Pancreas (tissue), 10 donors: ENCODE measurements at places on chromosomes 13 and 19. TPM values are rescaled to one million over a fixed set of nuclear protein-coding genes. Genes with fewer than 3 reads are reported as not detected.
A peak's percentile ranks its signal among the peaks of the same experiment; 100 is the strongest.

DNA sequence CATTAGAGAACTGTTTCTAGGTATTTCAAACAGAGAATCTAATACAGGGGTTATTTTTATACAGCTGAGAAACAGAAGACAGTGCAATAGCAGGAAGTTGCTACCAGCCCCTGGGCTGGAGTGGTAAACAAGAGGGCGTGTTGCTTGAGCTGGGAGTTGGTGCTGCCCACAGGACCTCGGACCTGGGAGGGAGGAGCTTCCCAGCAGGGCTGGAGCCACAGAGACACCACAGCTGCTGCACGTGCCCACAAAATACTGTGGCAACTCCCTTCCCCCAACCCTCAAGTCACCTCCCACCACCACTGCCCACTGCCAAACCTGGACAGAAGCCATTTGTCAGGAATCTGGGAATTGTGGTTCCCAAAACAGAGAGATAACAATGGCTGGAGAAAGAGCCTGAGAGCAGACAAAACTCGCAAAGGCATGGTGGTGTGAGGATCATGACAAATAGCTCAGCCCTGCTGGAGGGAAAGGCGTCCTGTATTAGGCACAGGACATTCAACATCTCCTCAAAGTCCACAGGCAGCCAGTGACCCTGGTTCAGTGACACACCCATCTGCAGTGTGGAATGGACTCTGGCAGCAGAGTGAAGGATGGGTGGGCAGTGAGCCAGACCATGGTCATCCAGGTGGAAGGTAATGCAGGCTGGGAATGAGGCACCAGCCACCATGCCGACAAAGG, 57.2 kb downstream of the SPATA13 start:
- peak; percentile 43 for DNase-seq

GRCh38 chr13:19606152-19606551, 27.3 kb upstream of the MPHOSPH8 start:
- DNase-seq = no peak

CABP5 gene
- polyA plus RNA-seq = not detected

RAB4B gene
- polyA plus RNA-seq = 34.3 TPM

TYROBP gene
- polyA plus RNA-seq = 22.8 TPM

PPP1R13L gene
- 50.5 TPM for polyA plus RNA-seq

DNA sequence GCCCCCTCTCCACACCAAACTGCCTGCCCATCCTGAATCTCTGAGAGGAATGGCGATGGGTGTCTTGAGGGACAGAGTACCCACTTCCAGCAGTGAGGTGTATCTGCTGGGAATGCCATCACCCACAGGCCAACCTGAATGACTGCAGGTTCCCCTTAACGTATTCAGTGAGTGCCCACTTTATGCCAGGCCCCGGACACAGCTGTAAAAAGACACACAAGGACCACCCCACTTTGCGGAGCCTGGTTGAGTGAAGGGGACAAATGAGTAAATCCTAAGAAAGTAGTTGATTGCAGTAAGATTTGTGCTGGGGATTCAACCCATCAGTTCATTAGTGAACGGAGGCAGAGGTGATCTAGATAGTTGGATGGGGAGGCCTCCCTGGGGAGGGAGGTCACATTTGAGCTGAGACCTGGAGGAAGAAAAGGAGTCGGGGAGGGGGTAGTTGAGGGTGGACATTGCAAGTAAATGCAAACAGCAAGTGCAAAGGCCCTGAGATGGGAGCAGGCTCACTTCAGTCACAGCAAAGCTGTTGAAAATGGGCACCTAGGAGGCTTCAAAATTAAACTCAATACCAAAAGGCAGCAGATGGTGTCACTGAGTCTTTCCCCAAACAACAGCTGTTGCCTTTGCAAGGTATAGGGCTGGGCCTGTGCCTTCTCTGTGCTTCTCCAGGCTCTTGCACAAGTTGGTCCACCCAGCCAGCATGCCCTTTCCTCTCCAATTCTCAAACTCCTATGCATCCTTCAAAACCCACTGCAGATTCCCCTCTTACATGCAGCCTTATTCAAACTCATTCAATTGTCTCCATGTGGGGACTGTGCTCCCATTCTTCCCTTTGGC, 4.3 kb downstream of the GDF15 start:
- DNase-seq = no peak

- no peak for DNase-seq
Observed at GRCh38 chr13:97512732-97513131, 78.8 kb downstream of the RAP2A start.

DNA sequence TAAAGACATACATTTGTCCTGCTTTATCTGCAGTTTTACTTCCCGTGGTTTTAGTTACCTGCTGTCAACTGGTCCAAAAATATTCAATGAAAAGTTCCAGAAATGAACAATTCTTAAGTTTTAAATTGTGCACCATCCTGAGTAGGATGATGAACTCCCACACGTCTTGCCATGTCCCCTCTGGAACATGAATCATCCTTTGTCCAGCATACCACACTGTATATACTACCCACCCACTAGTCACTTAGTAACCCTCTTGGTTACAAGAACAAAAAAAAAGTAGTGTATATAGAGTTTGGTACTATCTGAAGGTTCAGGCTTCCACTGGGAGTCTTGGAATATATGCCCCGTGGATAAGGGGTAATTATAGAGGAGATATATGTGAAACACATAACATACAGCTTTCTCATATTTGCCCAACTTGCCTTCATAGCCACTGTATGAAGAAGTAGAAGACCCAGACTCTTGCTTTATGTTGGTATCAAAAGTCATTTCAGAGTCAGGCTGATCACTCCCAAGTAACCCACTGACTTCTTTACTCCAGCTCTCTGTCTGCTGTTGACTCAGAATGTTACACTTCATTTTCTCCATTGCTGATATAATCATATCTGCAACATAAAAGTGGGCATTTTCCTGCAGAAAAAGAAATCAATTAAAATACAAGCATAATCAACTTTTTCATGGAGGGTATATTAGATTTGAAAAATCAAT, 19.3 kb downstream of the RUBCNL start:
- DNase-seq = no peak

SHISA7 gene
- 0.04 TPM for polyA plus RNA-seq

GRCh38 chr19:50500060-50500752, 10.8 kb downstream of the JOSD2 start:
- peak; percentile 69 for DNase-seq

DNA sequence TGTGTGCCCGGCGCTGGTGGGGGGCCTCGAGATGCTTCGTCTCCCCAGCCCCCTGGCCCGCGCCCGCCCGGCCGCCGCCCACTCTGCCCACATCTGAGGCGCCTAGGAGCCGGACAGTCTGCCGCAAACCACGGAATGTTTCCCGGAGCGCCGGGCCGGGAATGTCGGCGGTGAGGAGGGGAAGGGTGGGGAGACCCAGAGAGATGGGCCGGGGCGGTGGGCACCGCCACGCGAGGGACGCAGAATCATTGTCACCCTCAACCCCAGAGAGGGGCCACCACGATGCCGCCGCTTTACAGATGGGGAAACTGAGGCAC, 46.1 kb upstream of the NFIC start:
- DNase-seq = no peak

ZNF30 gene
- 3.1 TPM for polyA plus RNA-seq

DNA sequence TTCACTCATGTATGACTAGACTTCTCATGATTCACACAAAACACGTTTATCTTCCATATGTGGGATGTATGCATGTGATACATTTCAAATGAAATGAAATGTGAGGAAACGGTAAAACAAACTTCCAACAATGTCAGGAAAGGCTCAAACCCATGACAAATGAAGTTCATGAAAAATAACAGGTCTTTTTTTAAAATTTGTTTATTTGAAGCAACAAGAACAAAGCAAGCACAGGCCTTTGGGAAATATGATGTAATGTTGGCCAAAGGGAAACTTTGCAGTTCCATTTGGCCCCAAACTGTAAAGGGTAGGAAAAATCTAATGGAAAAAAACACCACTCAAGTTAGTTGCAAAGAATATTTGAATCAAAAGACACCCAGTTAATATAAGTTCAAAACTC, 463.8 kb upstream of the ARGLU1 start:
- DNase-seq = no peak

DNA sequence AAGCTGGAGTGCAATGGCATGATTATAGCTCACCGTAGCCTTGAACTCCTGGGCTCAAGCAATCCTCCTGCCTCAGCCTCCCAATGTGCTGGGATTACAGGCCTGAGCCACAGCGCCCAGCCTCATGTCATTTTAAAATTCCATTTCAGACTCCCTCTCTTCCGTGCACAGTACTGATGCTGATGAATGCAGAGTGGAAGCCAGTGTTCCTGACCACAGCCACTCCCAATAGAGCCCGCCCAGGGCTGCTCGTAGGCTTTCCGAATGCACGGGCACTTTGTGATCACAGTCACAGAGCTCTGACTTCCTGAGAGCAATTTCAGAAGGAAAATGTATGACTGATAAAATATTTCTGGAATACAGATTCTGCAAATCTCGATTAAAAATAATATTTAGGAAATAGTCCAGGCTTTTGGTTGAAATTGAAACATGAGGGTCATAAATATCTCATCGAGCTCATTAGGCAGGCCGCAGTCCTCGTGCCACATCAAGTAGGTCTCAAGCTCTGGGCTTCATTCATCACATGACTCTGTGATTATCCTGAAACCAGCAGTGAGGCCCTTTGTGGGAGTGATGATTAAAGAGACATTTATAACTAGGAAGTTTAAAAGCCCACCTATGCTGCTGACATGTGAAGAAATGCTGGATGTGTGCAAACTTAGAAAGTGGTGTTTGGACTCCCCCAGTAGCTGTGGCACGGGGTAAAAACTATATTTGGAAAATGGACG, 38.9 kb upstream of the AMER2 start:
- no peak for DNase-seq

PCSK4 gene
- 9.9 TPM for polyA plus RNA-seq

SHISA2 gene
- polyA plus RNA-seq = 0.38 TPM

DNA sequence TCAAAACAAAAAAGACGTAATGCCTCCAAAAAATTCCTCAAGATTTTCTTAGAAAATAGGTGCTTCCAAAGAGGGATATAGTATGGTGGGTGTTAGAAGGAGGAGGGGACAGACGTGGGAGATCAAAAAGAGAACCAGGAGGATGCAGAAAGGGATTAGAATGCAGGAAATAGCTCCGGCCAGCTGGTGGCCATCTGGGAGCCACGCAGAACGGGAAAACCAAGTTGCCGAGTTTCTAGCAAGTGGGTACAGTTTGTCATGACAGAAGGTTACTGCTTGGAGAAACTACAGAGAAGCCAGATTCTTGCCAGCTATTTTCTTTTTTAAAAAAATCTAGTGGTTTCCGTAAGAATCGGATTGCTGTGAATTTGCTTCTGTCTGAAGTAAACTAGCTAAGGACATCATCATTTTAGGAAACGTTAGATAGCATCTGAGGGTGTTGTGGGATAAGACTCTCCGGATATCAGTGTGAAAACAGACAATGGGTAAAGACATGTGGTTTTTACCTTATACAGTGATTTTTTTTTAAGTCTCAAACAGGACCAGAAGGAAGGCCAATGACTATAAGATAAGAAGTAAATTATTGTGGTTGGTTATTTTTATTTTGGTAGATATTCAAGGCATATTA, 104.9 kb downstream of the HSPH1 start:
- no peak for DNase-seq

ZNF552 gene
- 4.7 TPM for polyA plus RNA-seq
